ENCODE measurements at places on chromosomes 12 and 14.

GRCh38 chr14:20631023-20631879, 10.2 kb downstream of the OR6S1 start:
- no peak for DNase-seq

DNA sequence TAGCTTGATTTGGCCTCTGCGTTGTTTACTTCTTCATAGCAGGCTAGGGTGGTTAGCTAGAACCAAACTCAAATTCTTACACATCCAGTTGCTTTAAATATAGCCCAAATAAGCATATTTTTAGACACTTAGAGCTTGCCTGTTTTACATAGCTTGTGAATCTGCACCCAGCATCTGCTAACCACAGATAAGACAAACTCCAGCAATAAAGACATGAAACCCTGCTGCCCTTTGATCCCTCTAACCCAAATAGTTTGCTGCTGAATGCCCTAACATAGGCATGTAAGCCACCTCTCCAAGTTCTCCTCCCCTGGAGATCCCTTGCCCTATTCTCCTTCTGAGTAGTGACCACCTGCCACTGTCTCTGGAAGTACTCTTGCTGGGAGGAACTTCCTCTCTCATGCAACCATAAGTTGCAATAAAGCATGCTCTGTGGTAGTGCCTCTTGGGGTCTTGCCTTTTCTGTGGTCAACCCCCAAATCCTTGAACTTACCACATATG, 185.6 kb downstream of the TMEM117 start:
- no peak for DNase-seq

GRCh38 chr12:52395761-52396434, 10.2 kb downstream of the KRT82 start:
- DNase-seq: no peak

GRCh38 chr12:3747543-3747942, 5.4 kb downstream of the CRACR2A start:
- no peak for DNase-seq

- DNase-seq: no peak
Observed at GRCh38 chr12:62361048-62361447, 100.8 kb downstream of the USP15 start.

DNA sequence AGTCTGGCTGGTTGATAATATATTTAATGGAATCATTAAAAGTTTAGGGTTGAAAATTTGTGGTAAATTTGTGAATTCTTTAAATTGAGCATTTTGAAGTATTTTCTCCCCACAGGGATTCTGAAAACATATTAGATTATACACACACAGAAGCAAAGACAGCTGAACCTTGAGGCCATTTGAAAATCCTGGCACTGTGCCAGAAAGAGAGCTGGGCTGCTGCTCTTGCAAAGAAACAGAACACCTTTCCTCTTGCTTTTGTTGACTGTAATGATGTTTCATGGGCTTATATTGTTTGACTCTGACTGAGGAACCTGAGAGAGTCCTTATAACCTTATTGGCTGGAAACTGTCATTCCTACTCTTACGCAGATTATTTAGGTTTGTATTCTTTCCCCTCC, 4.8 kb downstream of the RNF34 start:
- no peak for DNase-seq

GRCh38 chr12:66367015-66367667, 64.8 kb downstream of the HELB start:
- DNase-seq: no peak

- DNase-seq: no peak
Observed at GRCh38 chr14:20614038-20614840, 23.1 kb upstream of the RNASE12 start.

GRCh38 chr14:58249611-58250010, 5.0 kb downstream of the PSMA3 start:
- DNase-seq: no peak

GRCh38 chr12:45302621-45303369, 86.9 kb downstream of the ANO6 start:
- DNase-seq: no peak

DNA sequence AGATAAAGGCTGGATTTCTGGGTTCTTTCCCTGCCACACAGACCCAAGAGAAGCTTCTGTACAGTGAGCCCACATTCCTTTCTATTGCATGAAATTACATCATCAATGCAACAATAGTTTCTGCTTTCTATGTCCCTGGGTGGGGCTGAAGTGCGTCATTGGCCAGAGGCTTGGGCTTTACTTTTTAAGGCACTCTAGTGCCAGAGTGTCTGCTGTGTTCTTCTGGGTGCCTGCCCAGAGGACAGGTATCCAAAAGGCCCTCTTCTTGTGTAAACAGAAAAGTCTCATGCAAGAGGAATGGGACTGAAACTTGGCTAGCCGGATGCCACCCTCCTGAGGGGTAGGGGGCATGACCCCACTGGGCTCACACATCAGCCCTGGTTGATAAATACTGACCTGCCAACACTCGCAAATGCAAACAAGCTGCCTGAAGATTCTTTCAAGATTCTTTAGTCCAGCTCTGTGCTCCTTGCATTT, 5.9 kb downstream of the KRT86 start:
- DNase-seq: no peak

DNA sequence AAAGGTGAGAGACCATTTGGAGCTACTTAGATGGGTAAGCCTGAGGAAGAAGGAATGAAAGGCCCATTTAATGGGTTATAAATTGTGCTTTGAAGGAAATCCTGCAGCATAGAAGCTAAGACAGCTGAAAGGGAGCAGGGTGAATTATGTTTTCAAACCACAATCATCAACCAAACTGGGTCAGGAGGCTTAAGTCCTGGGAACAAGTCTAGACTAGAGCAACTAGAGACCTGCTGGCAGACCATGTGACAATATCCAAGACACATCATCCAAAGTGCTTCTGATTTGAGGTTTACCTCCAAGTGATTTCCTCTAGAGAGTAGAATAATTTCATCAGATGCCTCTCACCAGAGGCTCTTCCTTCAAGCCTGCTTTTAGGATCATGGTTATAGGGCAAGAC, 53.7 kb downstream of the MAP3K9 start:
- DNase-seq: no peak

GRCh38 chr12:10690906-10691305, 17.1 kb upstream of the STYK1 start:
- DNase-seq: no peak

DNA sequence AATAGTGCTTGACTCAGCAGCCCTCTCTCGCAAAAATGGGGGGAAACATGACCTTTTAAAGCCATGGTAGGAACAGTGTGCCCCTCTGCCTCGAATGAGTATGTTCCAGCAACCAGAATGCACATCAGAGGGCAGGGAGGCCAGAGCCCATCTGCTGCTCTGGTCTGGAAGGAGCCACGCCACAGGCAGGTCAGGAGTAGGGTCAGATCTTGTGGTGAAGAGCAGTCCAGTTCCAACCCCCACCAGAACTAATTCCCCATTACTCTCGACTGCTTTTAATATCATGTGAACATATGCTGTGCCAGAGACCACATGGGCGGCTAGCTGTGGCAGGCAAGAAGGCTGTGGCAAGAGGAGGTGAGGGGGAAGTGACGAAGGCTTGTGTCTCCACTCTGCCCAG, 34.6 kb upstream of the TMX1 start:
- no peak for DNase-seq

DNA sequence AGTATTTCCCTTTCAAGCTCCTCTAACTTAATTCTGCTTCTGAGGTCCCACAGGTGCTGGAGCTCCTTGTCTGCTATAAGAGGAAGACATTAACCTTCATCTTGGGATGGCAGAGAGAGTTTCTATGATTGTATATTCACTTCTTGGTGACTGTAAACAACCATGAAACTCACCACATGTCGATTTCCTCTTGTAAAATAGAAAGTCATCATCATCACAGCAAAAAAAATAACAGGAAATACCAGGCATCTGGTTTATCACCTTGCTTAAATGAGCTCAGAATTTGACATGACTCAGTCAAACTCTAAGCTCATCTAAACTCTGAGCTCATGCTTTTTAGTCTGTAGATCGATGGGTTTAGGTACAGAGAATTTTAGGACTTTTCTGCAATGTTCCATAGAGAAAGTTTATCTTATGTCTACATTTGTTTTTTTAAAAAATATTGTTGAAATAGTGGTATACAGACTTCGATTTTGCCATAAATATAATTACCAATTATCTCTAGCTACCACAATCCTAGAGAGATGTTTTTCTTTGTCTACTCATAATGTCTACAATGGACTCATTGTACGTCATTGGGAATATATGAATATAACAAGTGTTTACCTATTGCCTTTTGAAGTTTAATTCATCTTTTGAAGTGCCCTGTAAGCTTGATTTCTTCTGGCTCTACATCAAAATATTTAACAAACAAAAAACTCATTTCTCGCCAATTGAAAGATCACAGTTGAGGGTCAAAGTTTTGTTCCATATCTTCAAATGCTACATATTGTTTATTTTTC, 58.4 kb downstream of the IGF1 start:
- no peak for DNase-seq

DNA sequence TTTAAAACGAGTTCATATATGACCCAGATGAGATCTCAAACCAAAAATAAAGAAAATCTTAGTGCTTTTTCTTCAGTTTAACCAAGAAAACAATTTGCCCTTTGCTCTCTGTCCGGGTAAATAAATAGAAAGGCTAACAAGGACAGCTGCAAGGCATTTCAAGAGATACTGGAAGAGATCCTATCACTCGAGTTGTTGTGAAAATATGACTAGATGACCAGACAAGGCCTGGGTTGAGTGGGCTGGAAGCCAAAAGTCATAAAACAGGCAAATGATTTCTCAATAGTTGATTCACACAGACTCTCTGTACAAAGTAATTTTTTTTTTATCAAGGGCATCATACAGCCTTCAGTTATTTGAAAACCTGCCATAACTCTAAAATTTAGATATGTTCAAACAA, 55.9 kb upstream of the AVPR1A start:
- DNase-seq: no peak

DNA sequence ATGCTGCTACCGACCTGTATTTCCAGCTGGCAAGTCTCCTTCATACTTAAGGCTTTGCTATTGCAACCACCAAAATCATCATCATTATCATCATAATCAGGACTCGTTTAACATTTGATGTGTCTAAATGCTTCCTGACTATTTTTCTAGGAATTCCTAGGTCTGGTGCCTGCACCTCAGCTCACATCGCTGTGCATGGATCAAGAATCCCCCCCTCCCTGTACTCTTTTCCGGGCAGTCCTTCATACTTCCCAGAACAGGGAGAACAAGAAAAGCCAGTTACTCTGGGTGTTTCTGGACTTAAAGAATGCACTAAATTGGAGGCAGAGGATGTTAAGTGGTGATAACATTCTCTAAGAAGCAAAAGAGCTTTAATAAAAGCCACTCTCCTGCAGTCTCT, 9.4 kb downstream of the ERP27 start:
- DNase-seq: no peak

DNA sequence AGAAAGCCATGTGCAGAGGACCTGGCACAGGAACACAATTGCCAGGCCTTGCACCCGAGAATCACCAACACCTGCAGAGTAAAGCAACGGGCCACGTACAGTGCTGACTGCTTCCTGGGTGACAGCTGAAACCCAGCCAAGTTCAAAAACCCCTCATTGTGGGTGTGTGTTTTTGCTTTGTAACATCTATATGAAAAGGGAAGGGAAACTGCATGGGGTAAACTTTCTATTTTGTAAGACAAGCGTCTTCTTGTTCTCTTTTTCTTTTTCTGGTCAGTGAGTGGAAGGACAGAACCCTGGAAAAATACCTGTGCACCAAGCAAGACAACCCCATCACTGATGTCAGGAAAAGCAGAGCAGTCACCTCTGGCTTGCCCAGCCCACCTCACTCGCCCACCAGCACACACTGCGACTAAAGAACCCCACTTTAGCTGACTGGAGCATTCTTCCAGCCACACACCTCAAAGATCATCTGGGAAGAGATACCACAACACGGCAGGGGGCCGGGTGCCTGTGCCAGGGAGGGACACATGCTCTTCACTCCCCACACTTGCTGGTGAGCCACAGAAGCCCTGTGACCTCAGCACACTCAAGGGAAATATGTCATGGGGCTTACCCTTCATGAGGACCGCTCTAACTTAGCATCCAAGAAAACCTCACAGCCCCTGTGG, 172.3 kb downstream of the NDUFA12 start:
- DNase-seq: no peak

- no peak for DNase-seq
Observed at GRCh38 chr14:73741876-73742519, 27.8 kb upstream of the PNMA1 start.

- peak; percentile 18 for DNase-seq
Observed at GRCh38 chr12:47742253-47742825, 16.3 kb downstream of the RAPGEF3 start.

DNA sequence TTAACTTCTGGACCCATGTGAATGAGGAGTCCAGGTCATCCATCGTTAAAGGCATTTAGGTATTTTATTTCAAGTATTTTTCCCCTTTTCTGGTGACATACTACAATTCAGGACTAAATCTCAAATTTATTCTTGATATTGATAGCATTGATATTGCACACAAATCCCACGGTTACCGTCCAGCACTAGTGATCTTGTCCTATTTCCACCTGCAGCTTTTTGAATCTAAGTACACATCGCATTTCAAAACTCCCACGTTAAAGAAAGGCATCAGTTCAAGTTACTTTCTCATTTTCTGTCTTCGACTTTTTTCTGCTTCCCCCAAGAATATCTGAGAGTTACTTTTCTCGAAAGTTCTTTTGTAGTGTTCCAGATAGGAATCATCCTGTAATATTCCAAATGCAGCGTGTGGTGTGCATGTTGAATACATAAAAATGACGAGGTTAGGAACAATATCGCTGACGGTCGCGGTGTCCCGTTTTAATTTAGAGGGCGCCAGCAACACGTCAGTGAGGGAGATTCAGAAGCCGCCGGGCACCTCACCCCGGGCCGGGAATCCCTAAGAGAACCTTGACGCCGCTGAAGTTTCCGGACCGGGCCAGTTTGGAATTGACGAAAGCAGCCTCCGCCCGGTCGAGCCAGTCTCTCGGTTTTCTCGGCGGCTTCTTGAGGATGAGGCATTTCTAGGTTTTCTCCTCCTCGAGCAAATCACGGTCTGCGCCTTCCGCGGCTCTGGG, 569 bp upstream of the RGS6 start:
- no peak for DNase-seq

DNA sequence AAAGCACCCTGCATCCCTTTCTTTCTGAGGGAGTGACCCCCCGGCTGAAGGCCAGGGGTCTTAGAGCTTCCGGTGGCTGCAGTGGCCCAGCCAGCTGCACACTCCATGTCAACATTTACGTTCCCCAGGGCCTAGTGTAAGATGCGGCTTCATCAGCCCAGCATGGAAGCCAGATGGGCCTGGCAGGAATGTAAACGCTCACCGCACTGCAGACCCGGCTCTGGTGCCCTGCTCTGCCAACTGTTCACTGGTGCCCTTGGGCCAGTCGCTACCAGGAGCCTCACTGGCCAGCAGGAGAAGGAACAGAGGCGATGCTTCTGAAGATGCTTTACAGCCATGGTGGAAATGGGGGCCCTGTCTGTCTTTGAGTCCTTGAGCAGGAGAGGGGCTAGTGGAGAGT, 8.6 kb upstream of the TMEM119 start:
- no peak for DNase-seq

- no peak for DNase-seq
Observed at GRCh38 chr12:58425481-58426392, 484.4 kb downstream of the ATP23 start.
